Fibroblast of lung (primary cell): ENCODE measurements at places on chromosomes 16 and 17. TPM values are rescaled to one million over a fixed set of nuclear protein-coding genes. Genes with fewer than 3 reads are reported as not detected.

Gene ATAD5
- 0.77 and 0.83 TPM in 2 replicates for total RNA-seq

Gene AATK
- total RNA-seq, result 0.26 and 0.50 TPM in 2 replicates

Gene SOCS3
- 163 and 185 TPM in 2 replicates for total RNA-seq

Gene C16orf96
- under 0.01 TPM in 2 replicates for total RNA-seq

Gene PLXDC1
- total RNA-seq, result 4.1 and 6.3 TPM in 2 replicates

Gene PMFBP1
- total RNA-seq, result 0.17 and 0.51 TPM in 2 replicates

Gene TBX4
- total RNA-seq, result 35.2 and 44.1 TPM in 2 replicates

Gene CMTM2
- total RNA-seq, result not detected in 2 replicates

Gene RNF222
- not detected in 2 replicates for total RNA-seq

Gene MSLN
- total RNA-seq, result not detected in 2 replicates

Gene ARL16
- total RNA-seq, result 22.3 and 28.1 TPM in 2 replicates

Gene SCN4A
- total RNA-seq, result under 0.01 and 0.83 TPM in 2 replicates

Gene ZNF500
- 6.9 and 7.1 TPM in 2 replicates for total RNA-seq

Gene GPR142
- not detected in 2 replicates for total RNA-seq

Gene STX4
- total RNA-seq, result 28.0 and 37.5 TPM in 2 replicates

Gene ABI3
- not detected in 2 replicates for total RNA-seq

Gene AURKB
- 0.26 and 8.4 TPM in 2 replicates for total RNA-seq

Gene KIF18B
- total RNA-seq, result under 0.01 and 0.99 TPM in 2 replicates
